Activated CD4-positive, alpha-beta T cell treated with anti-CD3 and anti-CD28 coated beads, Interleukin-10, Interleukin-2, amounts not matched to agents 100 ng/mL and 50 ng/mL, durations not matched to agents 16 hours and 8 hours (primary cell): ENCODE measurements at places on chromosomes 3 and 15.
A peak's percentile ranks its signal among the peaks of the same experiment; 100 is the strongest.

DNA sequence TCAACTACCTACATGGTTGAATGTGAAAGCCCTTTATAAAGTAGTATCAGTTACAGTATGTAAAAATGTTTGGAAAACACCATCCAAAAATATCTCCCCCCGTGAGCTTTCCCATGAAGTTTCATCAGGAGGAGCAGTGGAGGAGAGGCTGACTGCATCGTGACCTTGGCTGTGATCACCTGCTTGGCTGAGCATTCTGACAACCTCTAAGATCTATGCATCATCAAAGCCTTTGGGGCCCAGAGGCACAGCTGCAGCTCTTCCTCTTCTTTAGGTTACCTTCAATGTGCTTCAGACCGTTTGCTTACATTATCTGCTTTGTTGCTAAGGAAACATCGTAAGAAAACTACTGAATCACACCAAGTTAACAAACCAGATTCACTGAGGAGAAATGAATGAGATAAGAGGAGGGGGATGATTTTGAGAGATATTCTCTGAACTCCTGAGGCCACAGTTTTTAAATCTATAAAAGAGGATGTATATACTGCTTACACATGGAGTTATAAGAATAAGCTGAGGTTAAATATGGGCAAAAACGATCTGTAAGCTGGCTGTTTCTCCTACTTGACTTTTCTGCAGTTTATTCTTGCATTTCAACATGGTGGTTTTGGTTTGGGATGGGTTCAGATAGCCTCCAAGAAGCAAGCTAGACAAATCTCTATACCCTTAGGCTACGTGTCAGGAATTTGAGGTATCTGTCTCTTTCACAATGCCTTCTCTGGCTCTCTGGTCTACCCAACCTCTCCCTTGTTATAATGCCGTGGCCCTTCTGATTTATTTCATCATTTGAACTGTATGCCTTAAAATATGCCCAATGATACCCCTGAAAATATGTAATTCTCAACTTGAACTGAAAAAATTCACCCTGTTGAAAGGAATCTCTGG, 4.0 kb downstream of the GCSAM start:
- peak; percentile 58 for DNase-seq

DNA sequence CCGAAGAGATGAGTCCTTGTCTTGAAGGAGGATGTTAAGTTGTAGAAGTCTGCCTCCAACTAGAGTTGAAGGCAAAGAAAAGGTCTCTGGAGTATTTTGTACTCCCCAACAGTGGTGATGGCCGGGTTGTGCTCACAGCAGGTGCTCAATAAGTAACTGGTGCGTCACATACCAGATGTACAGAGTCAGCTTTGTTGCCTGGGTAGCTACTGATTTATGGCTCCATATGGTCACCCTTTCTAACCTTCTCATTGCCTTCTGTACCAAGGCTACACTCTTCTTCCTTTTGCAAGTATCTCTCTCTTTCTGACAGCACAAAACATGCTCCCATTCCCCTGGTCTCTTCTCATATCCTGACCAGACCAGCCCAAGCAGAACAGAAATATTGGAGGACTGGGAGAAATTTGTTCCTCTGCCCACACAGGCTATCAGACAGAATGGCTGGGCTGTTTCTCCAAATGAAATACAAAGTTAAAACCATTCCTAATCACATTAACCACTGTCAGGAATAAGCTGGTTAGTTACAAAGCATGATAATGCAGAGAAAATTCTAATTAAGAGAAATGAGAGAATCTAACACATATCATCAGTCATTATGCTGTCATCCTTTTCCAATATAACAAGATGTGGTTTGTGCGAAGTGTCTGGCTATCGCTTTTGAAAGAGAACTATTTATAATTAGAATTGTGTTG, 150.1 kb upstream of the LRRN1 start:
- DNase-seq = no peak

- DNase-seq = peak; percentile 26
Measured at GRCh38 chr3:97138914-97139541, 324.6 kb downstream of the EPHA6 start.

DNA sequence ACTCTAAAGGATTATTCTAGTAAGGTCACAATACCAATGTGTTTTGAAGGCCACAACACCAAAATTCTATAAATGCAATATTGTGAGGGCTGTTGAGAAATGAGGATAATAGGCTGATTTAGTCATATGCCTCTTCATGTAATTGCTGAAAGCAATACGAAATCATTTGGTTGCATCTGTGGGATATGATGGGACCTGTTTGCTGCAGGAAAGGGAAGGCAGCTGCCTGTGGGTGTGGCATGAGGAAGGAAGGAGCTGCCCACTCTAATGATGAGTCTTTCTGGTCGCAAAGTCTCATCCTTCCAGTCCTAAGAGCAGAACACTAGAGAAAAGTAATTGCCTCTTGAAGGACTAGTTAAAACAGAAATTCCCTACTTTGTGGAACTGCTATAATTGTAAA, 245.3 kb upstream of the ZPLD1 start:
- no peak for DNase-seq

- no peak for DNase-seq
Measured at GRCh38 chr15:40232625-40233070, 6.2 kb upstream of the PAK6 start.

GRCh38 chr3:167067787-167068161, 312.3 kb downstream of the ZBBX start:
- no peak for DNase-seq

DNA sequence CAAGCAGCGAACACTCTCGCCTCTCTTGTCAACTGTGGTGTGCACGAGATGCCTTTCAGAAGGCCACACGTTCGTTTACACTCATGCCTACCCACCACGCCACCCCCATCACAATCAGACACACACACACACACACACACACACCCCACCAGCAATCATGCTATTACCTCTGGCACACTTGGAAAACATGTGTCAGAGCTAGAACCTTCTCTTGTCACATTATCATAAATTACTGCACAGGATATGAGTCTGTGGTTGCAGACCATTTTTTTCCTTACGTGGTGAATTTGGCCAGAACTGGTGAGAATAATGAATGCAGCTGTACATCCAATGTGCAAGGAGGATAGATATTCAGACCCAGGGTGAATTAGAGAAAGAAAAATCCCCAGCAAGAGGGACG, 52.4 kb downstream of the TRIM69 start:
- peak; percentile 65 for DNase-seq

DNA sequence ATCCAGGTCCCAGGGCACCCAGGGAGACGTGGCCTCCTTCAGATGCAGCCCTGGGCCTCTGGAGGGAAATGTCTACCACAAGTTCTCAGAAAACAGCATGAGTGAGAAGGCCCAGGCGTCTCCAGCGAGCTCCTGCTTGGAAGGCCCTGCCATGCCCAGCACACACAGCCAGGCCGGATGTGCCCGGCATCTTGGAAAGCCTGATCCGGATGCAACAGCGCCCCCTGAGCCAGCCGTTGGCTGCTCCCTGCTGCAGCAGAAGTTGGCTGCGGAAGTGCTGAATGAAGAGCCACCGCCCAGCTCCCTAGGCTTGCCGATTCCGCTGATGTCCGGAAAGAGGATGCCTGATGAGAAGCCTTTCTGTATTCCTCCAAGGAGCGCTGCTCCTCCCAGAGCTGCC, 856 bp downstream of the NPAP1 start:
- DNase-seq = no peak
